ENCODE measurements at places on chromosomes 16 and 17.

- no peak for DNase-seq
These were observed 61.3 kb downstream of the NKD1 start for GRCh38 chr16:50609471-50609870.

GRCh38 chr17:81250286-81251093, 11.4 kb downstream of the NDUFAF8 start:
- DNase-seq = no peak

GRCh38 chr16:78645657-78646056, 546.2 kb downstream of the WWOX start:
- no peak for DNase-seq

DNA sequence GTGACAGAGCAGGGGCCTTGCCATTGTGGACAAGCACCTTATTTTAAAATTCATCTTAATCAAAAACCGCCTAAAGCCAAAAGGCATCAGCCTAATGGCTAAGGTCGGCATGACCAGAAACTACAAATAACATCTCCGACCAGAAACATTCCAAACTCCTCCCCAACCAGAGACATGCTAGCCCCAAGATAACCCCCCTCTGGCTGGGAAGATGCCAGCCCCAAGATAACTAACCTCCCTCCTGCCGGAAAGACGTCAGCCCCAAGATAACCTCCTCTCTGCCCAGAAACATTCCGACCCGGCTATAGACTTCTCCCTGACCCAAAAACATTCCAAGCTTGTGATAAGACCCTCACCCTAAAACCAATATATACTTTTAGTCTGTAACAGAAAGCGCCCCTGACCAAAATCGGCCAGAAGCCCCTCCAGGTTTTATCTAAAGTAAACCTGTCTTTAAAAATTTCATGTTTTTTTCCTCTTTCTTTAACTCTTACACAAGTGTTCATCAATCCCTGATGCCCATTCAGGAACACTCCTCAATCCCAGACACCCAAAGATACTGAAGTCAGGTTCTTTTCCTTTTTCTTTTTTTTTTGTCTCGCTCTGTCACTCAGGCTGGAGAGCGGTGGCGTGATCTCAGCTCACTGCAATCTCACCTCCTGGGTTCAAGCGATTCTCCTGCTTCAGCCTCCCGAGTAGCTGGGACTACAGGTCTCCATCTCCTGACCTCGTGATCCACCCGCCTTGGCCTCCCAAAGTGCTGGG, 32.7 kb downstream of the TLE7 start:
- no peak for DNase-seq

DNA sequence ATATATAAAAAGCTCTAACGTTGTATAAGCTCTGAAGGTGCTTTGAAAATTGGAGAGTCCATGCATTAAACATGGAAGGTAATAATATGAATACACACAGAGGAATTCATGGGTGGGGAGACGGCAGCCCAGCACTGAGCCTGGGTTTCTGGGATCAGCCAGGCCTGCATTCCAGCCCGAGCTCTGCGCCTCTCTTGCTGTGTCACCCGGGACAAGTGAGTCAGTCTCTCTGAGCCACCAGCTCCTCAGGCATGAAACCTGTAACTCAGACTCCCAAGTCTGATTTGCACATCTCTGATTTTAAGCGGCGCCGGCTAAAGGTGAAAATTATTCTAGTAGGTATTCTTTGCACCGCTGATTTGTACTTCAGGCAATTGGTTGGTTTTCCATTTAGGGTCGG, 238.8 kb downstream of the MRTFB start:
- DNase-seq = no peak

DNA sequence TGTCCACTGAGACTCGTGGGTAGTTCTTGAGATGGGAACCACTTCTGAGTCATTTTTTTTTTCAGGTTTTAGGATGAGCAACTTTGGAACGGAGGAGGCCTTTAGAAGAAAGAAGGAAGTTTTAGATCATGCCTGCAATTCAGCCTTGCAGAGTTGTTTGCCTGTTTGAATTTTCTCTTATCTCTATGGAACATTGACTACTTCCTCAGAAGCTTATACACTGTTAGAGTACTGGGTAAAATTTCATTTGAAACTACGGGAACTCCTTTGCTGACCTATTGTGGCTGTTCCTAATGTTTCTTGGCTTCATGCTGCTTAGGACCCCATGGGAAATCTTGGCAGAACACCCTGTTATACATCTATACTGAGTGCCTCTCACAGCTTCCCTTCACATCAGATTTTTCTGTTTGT, 70.8 kb downstream of the MAP2K6 start:
- no peak for DNase-seq

DNA sequence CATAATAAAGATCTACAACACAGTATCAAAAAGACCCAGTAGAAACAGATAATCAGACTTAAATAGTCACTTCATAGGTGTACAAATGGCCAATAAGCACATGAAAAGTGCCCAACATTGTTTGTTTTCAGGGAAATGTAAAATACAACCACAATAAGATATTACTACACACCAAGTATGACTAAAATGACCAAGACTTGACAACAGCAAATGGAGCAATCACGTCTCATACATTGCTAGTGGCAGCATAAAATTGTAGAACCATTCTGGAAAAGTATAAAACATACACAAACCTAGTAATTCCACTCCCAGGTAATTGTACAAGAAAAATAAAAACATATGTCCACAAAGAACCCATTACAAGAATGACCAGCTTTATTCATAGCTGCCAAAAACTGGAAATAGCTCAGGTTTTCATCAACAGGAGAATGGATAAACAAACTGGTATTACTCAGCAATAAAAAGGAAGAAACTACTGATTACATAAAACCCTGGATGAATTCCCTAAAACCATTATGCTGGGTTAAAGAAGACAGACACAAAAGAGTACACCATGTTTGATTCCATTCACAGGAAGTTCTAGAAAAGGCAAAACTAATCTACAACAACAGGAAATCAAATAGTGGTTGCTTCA, 85.6 kb downstream of the TTC19 start:
- DNase-seq = no peak

DNA sequence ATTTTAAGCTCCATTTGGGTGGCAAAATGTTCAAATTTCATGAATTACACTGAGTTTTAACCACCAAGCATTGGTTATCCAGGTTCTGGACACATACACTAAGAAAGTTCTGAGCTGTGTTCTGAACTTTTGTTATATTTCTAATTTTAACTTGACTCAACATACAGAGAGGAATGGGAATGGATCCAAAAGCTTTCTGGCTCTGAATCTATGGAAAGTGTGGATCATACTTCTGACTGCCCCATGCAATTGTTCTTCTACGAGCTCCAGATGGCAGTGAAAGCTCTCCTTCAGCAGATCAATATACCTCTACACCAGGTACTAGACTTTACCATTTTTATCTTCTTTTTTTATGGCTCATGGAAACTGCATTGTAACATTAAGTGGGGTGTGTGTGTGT, 113.0 kb upstream of the NOG start:
- DNase-seq = no peak

DNA sequence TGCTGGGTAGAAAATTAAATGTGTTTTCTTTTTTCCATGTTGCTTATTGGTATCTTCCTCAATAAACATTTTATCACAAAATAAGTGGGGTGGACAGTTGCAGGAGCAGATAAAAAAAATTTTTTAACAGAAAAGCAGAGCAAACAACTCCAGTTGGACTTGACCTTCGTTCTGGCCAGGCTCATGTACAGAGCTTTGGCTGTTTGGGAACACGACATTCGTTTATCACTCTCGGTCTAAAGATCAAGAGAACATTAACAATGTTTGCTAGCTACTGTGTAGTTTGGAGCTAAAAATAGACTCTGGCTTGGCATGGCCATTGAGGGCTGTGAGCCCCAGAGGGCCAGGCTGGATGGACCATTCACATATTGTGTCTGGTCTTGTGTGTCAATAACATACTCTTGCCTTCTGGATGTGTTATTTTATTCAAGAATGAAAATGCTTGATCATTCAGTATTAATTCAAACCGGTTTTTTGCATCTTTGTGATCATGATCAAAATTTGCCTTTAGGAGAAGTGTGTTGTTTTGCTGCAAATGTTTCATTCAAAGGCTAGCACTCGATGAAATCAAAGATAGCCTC, 56.6 kb downstream of the TMEM186 start:
- DNase-seq = no peak

- DNase-seq = no peak
These were observed 8.6 kb downstream of the P2RX1 start for GRCh38 chr17:3907483-3908216.

GRCh38 chr17:50532452-50533024, at the start of gene EPN3:
Gene EPN3 (plus strand): TSS chr17:50532735. CDS start chr17:50536557, 3,822 bp downstream.
- no peak for DNase-seq

- no peak for DNase-seq
These were observed 59.9 kb downstream of the OR1D5 start for GRCh38 chr17:3003296-3004149.

- no peak for DNase-seq
These were observed 60.5 kb downstream of the AMFR start for GRCh38 chr16:56364865-56365264.

DNA sequence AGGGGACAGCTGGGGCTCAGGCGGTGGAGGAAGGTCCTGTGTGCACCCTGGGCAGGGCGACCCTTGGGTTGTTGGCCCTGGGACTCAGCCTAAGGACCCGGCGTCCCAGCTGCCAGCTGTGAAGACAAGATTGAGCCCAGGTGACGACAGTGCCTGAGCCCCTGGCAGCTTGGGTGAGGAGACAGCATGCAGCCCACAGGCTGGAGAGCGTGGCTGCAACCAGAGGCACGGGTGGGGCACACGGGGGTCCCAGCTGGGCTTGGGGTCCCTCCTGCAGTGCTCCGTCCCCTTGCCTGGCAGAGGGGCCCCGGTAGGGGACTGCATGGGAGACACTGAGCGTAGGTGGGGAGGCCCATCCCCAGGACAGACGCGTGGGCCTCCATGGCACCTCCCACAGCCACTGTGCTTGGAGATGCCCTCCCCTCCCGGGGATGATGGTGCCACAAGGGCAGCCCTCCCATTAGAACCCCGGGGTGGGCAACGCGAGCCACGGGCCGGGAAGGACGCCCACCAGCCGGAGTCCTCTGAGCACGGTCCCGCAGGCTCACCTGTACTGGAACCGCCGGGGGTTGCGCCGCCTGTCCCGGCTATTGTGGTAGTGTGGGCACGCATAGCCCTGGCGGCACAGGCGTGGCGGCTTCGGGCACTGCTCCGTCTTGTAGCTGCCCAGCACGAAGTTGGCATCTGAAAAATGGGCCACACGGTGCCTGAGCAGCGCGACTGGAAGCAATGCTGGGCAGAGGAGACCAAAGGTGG, 15.5 kb downstream of the UNKL start:
- DNase-seq = no peak

- no peak for DNase-seq
These were observed 26.1 kb downstream of the QPRT start for GRCh38 chr16:29705030-29705429.

- no peak for DNase-seq
These were observed at the start of gene PPP1R1B for GRCh38 chr17:39626171-39627046. Gene PPP1R1B (plus strand): TSS chr17:39626952. CDS start chr17:39627393, 441 bp downstream.

GRCh38 chr17:40281663-40282062, 6.0 kb upstream of the CDC6 start:
- DNase-seq = no peak

- DNase-seq = no peak
These were observed 64.8 kb upstream of the ADAMTS18 start for GRCh38 chr16:77499373-77500285.

DNA sequence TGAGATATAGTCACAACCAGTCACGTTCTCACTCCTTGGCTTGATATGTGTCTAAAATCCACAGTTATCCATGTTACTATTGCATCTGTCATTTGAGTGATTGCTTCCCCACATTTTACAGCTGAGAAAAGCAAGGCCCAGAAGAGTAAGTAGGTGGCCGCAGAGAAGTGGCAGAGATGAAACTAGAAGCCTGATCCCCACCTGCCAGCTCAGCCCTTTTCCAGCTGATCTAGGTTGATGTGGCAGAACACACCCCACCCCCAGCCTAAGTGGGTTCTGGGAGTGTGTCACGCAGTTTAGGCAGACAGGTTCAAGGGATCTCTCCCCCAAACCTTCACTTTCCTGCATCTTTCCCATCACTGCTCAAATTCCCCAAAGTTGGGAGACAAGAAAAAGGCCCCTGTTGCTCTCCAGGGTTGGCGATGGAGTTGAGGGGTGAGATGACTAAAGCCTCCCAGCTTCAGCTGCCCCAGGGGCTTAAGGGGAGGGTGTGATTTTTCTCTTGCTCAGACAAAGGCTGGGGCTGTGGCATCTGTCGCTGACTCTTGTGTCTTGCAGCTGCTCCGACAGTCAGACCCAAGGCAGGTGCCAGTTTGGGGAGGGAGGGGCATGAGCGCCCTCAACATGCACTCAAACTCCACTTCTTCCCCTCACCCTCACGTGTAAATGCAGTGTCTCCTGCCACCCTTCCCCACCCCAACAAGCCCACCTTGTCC, 48.9 kb upstream of the LHX1 start:
- no peak for DNase-seq

DNA sequence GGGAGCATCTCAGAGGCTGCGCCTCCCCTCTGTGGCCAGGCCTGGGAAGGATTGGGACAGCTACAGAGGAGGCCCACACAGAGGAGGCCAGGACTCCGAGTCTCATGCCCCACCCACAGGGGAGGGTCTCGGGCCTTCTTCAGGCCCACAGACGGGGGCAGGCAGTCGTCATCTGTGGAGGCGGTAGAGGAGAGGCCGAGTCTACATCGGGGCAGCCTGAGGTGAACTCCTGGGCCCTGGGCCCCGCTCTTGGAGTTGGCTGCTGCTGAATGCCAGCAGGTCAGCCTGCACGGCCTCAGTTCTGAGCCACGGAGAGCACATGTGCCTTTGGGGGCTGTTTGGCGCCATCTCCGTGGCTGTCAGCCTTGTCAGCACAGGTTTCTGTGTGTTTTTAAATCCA, 8.1 kb upstream of the NUDT16L1 start:
- no peak for DNase-seq

- DNase-seq = no peak
These were observed 12.0 kb downstream of the CHST6 start for GRCh38 chr16:75483222-75483621.

DNA sequence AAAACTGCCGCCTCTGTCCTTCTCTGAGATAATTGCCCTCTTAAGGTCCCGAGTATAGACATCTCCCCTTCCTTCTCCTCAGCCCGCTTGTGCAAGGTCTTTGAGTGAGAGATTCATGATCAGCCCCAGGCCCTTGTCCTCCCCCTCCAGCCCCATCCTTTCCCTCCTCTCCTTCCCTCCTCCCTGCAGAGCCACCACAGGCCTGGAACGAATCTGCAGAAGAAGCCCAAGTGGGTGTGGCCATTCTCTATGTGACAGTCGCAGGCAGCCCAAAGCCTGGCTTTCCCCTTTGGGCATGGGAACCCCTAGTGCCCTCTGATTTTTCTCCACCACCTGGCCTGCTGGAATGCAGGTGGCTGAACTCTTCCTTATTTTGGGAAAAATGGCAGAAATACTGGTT, 7.2 kb upstream of the NDRG4 start:
- no peak for DNase-seq

GRCh38 chr17:20920815-20921199, 122.0 kb downstream of the USP22 start:
- no peak for DNase-seq

GRCh38 chr17:40956401-40957254, 10.1 kb downstream of the KRT39 start:
- DNase-seq = no peak
